ENCODE measurements at places on chromosomes 7 and 10.

DNA sequence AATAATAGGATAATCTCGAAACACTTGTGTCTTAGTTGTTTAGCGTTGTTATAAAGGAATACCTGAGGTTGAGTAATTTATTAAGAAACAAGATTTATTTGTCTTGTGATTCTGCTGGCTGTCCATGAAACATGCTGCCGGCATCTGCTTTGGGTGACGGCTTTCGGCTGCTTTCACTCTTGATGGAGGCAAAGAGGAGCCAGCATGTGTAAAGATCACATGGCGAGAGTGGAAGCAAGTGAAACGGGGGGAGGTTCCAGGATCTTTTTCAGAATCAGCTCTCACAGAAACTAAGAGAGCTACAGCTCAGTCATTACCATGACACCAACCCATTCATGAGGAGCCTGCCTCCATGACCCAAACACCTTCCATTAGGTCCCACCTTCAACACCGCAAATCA, 402.8 kb downstream of the CDC14C start:
- no peak for DNase-seq

GRCh38 chr7:3194501-3195141, 106.4 kb upstream of the SDK1 start:
- no peak for DNase-seq

DNA sequence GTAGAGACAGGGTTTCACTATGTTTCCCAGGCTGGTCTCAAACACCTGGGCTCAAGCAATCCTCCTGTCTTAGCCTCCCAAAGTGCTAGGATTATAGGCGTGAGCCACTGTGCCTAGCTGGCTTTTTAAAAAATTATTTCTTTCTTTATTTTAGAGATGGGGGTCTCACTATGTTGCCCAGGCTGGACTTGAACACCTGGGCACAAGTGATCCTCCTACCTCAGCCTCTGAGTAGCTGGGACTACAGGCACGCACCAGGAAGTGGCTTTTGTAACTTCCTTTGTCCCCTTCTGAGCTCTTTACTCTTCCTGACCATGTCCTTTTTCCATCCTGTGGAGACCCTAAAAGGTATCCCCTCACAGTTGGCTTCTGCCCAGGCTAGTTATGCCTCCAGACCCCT, 2.1 kb upstream of the MYOZ1 start:
- DNase-seq, result no peak

DNA sequence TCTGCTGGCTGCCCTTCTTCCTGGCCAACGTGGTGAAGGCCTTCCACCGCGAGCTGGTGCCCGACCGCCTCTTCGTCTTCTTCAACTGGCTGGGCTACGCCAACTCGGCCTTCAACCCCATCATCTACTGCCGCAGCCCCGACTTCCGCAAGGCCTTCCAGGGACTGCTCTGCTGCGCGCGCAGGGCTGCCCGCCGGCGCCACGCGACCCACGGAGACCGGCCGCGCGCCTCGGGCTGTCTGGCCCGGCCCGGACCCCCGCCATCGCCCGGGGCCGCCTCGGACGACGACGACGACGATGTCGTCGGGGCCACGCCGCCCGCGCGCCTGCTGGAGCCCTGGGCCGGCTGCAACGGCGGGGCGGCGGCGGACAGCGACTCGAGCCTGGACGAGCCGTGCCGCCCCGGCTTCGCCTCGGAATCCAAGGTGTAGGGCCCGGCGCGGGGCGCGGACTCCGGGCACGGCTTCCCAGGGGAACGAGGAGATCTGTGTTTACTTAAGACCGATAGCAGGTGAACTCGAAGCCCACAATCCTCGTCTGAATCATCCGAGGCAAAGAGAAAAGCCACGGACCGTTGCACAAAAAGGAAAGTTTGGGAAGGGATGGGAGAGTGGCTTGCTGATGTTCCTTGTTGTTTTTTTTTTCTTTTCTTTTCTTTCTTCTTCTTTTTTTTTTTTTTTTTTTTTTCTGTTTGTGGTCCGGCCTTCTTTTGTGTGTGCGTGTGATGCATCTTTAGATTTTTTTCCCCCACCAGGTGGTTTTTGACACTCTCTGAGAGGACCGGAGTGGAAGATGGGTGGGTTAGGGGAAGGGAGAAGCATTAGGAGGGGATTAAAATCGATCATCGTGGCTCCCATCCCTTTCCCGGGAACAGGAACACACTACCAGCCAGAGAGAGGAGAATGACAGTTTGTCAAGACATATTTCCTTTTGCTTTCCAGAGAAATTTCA, 1.7 kb downstream of the ADRB1 start:
- DNase-seq, result peak; percentile 6

GRCh38 chr10:133180192-133180964, 20.4 kb downstream of the KNDC1 start:
- no peak for DNase-seq

DNA sequence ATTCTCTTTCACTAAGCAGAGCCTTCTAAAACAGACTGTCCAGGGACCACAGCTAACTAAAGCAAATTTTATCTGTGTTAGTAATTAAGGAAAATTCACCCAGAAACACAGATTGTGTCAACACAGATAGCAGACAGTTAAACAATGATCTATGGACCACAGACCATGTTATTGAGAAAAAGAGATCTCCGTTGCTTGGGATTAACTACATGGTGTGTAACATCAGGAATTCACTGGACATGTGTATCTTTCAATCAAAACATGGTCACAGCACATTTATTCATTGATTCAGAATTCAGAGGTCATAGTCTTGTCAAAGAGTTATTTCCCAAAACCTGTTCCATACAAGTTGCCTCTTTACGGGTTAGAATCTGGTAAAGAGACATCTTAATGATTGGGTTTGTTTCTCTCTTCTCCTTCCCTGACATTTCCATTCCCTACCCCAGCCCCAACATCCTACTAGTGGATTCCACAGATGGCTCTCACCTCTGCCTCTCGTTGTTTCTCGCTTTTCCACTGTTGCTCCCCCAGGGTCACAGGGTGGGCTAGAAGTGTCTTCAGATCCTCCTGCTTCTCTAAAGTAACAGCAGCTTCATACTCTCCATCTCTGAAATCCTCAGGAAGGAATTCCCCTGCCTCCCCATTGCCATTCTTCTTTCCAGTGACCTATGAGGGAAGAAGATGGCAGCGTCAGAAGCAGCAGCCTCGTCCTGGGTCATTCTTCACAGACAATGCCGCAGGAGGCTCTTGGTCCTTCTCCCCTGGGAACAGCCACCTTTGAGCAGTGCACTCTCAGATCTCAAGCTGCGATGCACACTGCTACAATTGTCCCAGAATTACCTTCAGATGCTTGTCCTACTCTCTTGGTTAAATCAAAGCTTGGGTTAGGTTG, 958 bp downstream of the ANKRD1 start:
- DNase-seq, result no peak

DNA sequence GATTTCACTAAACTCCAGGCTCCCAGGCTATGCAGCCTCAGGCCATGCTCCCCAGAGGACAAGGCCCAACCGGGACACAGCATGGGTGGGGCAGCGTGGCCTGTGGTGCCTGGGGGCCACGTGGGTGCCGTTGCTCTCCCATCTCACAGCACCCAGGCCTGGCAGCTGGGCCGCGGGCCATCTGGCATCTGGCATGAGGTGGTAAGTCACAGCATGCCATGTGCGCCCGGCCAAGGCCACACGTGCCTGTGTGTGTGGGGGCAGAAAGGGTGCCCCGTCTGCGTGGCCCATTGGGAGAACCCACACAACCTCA, 204.1 kb downstream of the EBF3 start:
- DNase-seq, result no peak

DNA sequence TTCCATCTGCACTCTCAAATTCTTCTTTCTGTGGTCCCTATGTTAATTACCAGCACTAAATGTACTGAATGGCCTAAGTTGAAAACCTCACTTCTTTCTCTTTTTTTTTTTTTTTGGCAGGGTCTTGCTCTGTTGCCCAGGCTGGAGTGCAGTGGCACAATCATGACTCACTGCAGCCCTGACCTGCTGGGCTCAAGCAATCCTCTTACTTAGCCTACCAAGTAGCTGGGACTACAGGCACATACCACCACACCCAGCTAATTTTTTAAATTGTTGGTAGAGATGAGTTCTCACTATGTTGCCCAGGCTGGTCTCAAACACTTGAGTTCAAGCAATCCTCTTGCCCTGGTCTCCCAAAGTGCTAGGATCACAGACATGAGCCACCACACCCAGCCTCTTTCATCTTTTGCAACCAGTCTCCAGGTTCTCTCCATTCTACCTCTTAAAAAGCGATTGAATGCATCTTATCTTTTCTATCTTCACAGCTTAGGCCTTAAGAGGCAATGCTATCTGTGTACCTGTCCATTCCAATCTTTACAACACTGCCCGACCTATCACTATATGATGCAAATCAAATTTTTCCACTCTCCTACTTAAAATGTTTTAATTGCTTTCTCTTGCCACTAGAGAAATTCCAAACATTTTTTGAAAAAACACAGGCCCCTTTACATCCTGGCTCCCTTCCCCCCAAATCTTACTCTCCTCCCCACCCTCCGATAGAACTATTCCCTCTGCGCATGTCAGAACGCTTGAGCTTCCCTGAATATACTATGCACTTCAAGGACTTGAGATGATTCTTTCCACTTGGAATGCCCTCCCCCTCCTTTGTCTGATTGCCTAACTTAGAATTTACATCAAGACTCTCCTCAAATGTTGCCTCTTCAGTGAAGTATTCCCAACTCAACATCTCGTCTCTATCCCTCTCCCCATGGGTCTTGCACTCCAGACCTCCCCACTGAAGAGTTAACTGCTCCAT, 6.0 kb downstream of the ICA1 start:
- DNase-seq, result no peak

DNA sequence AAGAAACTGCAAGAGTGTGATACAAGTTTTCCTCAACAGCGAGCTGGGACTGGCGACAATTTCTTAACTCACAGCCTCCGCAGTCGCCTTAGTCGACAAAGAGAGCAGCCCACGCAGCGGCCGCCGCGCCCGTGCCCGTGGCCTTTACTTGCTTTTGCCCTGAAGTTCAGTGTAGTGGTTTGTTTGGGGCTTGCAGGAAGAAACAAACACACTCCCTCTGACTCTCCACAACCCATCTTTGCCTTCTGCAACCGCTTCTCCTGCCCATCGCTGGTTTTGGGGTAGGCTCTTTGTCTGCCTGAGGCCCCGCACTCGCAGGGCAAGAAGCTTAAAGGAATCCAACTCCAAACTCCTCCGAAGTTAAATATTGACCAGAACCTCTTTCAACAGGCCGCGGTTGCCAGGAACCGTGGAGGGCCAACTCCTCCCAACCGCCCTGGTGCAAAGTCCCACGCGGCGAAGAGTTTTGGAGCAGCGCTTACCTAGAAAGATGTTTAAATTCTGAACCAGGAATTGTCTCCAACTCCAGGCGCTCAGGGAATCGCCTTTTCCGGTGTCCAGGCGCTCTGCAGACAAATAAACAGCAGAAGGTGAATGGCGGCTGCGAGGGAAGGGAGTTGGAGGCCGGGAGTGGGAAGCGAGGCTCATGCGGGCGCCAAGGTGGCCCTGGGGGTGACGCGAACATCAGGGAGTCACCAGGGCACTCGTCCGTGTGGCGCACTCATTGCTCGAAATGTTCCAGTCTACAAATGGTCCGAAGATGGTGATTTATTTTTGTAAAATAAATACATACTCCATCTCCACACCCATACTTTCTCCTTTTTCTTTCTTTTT, 8.3 kb downstream of the HOXA4 start:
- DNase-seq, result no peak

GRCh38 chr10:102462512-102463054, 11.2 kb upstream of the C10orf95 start:
- DNase-seq, result no peak

- no peak for DNase-seq
Observed at GRCh38 chr7:127322832-127323493, 69.5 kb downstream of the ZNF800 start.

DNA sequence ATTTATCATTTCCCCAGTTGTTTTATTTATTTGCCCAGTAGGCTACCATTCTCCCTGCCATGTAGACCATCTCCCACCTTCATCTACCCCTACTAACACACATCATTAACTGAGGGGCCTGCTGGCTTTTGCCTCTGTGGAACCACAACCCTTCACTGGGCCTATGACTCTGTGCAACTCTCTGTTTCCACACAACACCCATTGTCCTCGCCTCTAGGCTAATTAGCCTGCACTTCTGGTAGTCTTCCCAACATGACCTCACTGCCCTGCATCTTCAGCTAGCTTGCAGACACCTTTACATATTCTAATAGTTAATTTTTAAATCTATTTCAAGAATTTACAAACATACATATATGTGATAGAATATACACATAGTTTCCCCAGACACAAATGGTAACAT, 7.5 kb downstream of the ANKIB1 start:
- DNase-seq, result no peak

GRCh38 chr10:62072901-62073300, 171.4 kb downstream of the ARID5B start:
- DNase-seq, result no peak

GRCh38 chr10:86087716-86088115, 278.9 kb downstream of the GRID1 start:
- no peak for DNase-seq

- no peak for DNase-seq
Observed at GRCh38 chr7:114088470-114088940, 169.7 kb upstream of the PPP1R3A start.

DNA sequence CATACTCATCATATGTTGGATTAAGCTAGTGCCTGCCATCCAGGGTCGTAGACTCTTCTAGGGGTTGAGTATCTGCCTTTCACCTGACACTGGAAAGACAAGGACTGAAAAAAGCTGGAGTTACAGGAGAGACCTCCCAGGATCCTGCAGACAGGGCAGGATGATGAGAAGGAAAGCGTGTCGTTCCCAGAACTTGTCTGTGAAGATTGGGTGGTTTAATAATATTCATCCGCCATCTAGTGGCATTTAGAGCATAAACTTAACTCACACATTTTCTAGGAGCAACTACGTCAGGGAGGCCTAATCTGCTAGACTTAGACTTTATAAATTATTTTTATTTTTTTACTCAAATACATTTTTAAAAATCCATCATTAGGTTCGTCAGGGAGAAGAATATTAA, 59.6 kb downstream of the ADRB1 start:
- DNase-seq, result no peak

- no peak for DNase-seq
Observed at GRCh38 chr7:143027032-143027431, at the start of gene OR9A2. TSS of gene OR9A2 (minus strand) at chr7:143027132. CDS start at chr7:143027132, 0 bp downstream.

DNA sequence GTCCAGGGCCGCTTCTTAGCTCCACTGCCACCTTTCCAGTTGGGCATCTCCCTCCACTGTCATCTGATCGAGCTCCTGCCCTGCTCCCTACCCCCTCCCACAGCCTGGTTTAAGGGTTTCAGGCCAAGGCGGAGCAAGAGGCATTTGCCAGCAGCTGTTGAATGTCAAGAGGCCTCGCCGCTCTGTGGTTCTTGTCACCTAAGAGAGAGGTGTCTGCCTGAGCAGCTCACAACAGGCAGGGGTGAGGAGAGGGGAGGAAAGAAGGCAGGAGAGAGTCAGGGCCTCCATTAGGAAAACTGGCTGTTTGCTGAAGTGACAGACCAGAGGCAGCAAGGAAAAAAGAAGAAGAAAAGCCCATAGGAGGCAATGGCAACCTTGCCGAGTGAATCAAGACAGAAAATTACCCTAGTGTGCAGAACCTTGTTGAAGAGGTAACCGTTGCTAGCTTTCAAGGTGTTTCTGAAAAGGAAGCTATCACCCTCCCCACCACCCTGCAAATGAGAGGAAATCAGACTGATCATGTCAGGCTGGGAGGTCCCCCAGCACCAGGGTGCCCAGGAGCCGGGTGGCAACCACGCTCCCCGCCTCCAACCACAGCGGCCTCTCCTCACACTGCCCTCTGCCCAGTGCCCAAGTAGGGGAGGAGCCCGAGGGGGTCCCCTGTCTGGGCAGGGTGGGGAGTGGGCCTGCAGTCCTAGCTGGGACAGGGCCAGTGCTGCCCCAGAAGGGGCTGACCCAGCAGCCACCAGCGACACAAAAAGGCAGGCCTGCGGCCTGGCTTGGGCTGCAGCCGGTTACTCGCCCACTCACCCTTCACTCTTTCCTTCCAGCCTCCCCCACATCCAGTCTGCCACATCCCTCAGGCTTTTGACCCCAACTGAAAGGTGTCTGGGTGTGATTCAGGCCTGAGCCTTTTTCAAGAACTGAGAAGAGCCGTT, 7.1 kb downstream of the GATA3 start:
- peak; percentile 41 for DNase-seq
